ENCODE measurements at places on chromosomes 16 and 17.

DNA sequence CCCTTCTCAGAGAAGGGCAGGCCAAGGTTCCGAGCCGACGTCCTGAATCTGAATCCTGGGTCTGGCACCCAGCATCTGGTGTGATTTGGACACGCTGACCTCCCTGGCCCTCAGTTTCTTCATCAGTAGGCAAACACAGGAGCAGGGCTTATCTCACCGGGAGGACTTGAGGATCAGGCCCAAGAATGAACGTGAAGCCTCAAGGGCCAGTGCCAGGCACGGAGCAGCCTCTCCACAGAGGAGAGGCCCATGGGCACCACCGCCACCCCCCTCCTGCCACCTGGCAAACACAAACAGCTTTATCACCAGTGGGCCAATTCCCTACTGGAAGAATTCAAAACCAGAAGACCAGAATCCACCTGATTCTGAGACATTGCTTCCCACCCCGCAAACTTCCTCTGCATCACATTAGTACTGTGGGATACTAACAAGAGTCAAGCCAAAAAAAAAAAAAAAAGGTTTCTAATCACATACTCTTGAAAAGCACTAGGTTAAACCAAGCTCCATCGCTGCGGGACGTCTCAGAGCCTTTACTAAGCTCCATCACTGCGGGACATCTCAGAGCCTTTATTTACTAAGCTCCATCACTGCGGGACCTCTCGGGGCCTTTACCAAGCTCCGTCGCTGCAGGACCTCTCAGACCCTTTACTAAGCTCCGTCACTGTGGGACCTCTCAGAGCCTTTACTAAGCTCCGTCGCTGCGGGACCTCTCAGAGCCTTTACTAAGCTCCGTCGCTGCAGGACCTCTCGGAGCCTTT is 68.0 kb upstream of the DOC2B start:
- no peak for DNase-seq

- no peak for DNase-seq
Observed at GRCh38 chr16:31064882-31065461, 9.1 kb downstream of the ZNF668 start.

- no peak for DNase-seq
Observed at GRCh38 chr17:47708312-47708863, 14.4 kb downstream of the TBKBP1 start.

GRCh38 chr16:80417706-80418271 is 123.0 kb upstream of the DYNLRB2 start:
- DNase-seq: no peak

- DNase-seq: peak; percentile 28
Observed at GRCh38 chr17:5247621-5248020, 13.0 kb upstream of the SCIMP start.

- no peak for DNase-seq
Observed at GRCh38 chr16:54846766-54847165, 83.9 kb upstream of the IRX5 start.

DNA sequence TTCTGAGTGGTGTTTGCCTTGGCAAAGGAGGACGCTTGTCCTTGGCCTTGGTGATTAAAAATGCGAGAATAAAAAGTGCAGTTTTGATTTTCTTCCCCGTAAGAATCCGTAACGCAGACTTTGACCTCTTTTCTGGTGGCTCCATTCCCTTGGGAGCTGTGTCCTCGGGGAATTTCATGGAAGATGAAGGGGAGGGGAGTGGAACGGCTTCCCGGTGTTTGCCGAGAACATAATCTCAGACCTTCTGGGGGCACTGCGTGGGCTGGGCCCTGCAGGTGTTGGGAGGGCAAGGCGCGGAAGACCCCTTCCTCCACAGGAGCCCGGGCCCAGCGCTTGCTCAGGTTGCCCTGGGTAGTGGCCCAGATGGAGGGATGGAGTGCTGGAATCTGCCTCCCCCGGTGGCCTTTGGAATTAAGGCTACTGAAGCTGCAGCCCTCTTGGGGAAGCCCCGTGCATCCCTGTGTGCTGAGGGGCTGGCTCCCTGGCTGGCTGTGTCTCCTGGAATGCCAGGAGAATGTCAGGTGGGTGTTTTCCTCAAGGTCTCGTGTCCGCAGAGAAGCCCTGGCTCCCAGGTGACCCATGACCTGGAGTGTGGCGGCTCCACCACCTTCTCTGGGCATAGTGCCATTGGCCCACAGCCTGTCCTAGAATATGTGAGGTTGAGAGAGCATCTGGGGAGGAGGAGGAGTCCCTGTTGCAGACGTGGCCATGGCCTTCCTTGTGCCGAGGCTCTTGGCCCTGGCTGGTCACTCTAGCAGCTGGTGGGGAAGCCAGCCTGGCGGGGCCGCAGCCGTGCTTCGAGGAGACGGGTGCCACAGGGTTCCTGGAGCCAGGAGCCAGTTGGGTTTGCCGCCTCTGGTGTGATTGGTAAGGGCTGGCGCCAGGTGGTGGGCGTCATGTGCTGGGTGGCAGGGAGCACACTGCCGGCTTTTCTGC is 3.1 kb downstream of the BAIAP2 start:
- DNase-seq: peak; percentile 49

DNA sequence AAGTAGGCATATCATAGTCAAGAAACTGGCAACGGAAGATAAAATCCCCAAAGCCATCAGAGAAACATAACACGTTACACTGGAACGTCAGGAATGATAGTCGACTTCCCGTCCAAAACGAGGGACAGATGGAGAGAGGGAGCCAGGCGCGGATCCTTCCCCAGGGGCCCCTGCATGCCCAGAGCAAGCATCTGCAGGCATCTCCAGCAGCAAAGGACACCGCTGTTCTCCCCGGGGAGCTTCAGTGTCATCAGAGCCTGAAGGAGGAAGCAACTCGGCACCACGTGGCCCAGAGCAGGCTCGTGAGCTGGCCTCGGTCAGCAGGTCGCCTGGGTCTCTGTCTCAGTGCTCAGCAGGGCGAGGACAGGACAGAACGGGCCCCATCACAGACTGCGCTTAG is 50.1 kb downstream of the LMF1 start:
- no peak for DNase-seq

DNA sequence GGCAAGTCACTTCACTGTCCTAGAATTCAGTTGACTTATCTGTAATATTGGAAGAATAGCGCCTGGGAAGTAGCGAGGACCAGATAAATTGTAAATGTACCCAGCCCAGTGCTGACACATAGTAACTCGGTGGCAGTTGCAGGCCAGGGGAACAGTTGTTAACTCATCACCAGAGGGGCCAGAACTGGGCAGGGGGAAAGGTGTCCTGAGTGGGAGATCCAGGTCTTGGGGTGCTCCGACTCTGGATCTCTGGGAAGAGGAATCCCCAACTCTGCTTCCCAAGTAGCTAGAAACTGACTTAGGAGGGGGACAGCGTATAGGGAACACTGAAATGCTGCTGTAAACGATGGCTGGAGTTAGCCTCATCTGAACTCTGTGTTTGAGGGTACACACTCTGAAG is 23.0 kb downstream of the BCL7C start:
- DNase-seq: no peak

DNA sequence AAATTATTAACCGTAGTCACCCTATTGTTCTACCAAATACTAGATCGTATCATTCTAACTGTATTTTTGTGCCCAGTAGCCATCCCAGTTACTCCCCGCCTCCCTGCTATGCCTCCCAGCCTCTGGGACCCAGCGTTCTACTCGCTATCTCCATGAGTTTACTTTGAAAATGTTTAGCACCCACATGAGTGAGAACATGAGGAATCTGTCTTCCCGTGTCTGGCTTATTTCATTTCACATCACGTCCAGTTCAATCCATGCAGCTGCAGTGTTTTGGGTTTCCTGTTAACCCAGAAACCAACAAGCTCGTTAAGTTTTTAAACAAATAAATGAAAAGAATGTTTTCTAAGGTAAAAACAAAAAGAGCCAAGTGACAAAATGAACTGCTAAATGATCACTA is 82.1 kb downstream of the VPS53 start:
- DNase-seq: no peak

DNA sequence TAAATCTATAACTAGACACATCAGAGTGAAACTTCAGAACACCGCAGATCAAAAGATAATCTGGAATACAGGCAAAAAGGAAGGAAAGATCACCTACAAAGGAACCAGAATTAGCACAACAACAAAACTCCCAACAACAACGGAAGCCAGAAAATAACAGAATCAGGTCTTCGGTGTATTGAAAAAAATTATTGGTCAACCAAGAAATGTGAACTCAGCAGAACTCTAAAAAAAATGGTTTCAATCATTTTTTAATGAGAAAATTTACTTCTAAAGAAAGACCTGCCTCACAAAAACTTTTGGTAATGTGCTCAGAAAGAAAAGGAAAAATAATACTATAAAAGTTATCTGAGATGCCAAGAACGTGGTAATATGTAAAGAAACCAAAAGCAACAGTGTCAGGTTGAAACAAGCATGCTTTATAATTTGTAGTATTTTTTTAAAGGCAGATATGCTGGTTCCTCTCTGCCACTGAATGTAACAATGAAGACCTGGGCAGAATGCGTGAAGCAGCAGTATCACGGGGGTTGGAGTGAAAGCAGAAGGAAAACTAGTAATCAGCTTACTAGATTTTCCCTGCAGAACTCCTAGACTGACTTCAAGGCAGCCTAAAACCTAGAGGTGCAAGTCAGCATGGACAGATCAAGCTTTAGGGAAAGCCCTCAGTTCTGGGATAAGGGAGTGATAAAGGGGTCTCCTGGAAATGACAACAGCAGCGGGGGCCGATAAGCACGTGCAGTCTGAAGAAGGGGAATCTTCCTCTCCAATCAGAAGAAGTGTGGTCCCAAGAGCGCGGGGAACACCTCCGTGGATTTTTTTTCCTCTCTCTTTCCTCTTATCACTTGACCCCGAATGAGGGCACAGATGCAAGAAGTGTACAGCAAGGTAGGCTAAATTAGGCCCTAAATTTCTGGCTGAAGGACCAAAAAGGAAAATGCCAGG is 80.9 kb upstream of the TEKT1 start:
- DNase-seq: no peak

DNA sequence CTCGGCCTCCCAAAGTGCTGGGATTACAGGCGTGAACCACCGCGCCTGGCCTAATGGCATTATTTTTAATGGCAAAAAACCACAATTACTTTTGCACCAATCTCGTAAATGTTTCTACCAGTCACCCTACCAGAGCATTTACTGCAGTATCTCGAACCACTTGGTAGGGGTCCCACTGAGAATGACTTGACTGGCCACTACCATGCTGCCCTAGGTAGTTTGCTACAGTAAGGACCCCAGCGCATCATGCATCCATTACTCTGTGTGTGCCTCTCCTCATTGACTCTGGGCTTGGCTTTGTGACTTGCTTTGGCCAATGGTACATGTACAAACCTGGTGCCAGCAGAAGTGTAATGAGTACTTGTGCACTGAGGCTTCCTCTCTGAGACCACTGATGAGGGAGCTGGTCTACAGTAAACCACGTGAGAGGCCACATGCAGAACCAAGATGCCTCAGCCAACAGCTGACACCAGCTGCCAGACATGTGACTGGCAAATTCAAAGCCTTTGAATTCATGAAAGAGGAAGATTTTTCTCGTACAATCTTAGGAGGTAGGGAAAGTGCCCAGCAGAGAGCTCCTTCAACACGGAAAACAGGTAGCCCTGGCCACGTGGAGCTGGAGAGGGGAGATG is 421.7 kb upstream of the C16orf82 start:
- DNase-seq: no peak

DNA sequence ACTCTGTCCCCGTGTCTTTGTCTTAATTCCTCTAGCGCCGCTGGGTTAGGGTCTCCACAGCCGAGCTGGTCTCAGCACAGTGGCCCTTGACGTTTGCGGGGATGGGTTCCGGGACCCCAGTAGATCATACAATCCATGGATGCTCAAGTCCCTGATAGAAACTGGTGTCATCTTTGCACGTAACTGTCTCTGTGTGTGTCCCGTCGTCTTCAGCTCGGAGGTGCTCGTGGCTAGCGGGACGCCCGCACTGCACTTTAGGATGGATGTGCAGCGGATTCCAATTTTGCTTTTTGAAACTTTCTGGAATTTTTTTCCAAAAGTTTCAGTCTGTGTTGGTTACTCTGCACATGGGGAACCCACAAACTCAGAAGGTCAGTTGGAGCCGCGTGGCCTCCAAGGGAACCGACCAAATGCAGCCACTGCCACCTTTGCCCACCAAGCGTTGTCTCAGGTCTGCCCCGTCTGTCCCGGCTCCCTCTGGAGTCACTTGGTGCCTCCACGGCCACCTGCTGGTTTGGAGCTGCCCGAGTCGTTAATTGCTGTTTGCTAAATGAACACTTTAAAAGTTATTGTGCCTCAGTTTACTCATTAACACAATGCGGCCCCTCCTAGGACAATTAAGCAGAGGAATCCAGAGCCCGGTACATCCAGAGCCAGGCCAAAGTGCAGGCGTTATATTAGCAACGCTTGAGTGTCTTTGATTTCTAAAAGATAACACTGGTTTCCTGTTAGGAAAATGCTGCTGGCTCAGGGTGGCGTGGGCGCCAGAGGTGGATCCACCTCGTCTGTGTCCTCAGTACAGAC is 5.3 kb upstream of the DPEP1 start:
- no peak for DNase-seq

GRCh38 chr16:52184336-52184735 is 362.6 kb downstream of the TOX3 start:
- no peak for DNase-seq

DNA sequence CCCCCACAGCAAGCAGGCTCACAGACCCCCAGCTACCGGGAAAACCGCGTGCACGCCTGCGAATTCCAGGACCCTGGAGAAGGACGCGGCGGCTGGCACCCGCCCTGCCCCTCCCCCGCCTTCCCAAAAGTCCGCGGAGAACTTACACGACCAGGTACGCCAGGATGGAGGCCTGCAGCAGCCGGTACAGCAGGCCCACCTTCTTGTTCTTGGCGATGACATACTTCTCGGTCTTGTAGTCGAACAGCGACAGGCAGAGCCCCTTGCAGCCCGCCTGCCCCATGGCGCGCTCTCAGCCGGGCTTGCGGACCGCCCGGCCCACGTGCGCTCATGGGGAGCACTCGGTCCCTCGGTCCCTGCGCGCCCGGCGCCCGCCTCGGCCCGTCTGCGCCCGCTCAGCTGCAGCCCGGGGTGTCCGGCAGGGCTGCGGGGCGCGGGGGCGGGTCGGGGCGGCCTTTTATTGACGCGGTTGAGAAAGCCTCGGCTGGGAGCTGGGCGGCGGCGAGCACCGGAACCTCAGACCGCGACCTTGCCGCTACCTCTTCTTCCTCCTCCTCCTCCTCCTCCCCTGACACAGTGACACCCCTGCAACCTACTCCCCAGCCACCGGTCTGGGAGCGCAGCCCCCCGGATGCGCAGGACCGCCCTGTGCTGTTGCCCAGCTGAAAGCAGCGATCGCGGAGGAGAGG is at the start of gene P2RX5:
TSS of gene P2RX5 (minus strand) at position 433 of the 689 bp plus-strand sequence. CDS start at position 283, 150 bp downstream.
- DNase-seq: no peak

- no peak for DNase-seq
Observed at GRCh38 chr17:30558686-30559545, 81.7 kb downstream of the GOSR1 start.

GRCh38 chr16:87324411-87325275 is 7.5 kb upstream of the C16orf95 start:
- no peak for DNase-seq

GRCh38 chr17:16374146-16374938 is 6.5 kb upstream of the UBB start:
- no peak for DNase-seq

- DNase-seq: no peak
Observed at GRCh38 chr16:70151941-70152509, 21.6 kb upstream of the CLEC18C start.

GRCh38 chr16:23186171-23186570 is 3.6 kb downstream of the SCNN1G start:
- DNase-seq: no peak

GRCh38 chr16:72743011-72743761 is 304.7 kb downstream of the ZFHX3 start:
- DNase-seq: no peak
